ENCODE measurements at places on chromosomes 13 and 19.

- DNase-seq = peak; percentile 14
Measured at GRCh38 chr19:37907735-37908455, 887 bp downstream of the SIPA1L3 start.

- DNase-seq = no peak
Measured at GRCh38 chr13:52808842-52809219, 39.6 kb downstream of the PCDH8 start.

GRCh38 chr13:28299916-28300315, 161.6 kb downstream of the PAN3 start:
- DNase-seq = no peak

DNA sequence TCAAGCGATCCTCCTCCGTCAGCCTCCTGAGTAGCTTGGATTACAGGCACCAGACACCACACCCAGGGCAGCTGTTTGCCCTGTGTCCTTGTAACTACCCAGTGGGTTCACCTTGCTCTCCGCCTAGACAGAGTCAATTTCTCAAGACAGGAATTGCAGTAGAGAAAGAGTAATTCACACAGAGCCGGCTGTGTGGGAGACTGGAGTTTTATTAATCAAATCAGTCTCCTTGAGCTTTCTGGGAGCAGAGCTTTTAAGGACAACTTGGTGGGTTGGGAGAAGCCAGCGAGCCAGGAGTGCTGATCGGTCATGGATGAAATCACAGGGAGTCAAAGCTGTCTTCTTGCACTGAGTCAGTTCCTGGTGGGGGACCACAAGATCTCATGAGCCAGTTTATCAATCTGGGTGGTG, 20.6 kb upstream of the ADGRE1 start:
- DNase-seq = no peak

GRCh38 chr13:102236830-102237229, 165.0 kb downstream of the FGF14 start:
- no peak for DNase-seq

- DNase-seq = no peak
Measured at GRCh38 chr13:73492811-73493210, 434.0 kb downstream of the KLF5 start.

- no peak for DNase-seq
Measured at GRCh38 chr19:5870986-5871394, 650 bp upstream of the FUT5 start.

- DNase-seq = no peak
Measured at GRCh38 chr13:111038887-111039286, 76.2 kb upstream of the ARHGEF7 start.

DNA sequence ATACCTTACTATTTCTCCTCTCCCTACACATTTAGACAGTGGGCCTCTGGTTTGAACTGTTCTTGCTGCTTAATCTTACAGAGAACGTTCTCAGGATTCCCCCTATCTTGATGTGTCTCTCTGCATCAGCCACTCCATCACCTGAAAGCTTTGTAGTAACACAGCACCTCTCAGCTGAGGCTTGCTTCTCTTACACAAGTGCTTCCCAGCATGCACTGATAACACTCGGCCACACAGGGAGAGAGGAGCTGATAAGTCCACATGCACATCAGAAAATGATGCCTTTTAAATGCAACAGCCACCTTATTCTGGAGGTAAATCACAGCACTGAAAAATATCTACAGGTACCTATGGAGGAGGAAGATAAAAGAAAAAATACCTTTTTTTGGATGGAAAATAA, 192.2 kb upstream of the TSHZ3 start:
- no peak for DNase-seq

GRCh38 chr19:48810151-48810550, 678 bp downstream of the BCAT2 start:
- no peak for DNase-seq

DNA sequence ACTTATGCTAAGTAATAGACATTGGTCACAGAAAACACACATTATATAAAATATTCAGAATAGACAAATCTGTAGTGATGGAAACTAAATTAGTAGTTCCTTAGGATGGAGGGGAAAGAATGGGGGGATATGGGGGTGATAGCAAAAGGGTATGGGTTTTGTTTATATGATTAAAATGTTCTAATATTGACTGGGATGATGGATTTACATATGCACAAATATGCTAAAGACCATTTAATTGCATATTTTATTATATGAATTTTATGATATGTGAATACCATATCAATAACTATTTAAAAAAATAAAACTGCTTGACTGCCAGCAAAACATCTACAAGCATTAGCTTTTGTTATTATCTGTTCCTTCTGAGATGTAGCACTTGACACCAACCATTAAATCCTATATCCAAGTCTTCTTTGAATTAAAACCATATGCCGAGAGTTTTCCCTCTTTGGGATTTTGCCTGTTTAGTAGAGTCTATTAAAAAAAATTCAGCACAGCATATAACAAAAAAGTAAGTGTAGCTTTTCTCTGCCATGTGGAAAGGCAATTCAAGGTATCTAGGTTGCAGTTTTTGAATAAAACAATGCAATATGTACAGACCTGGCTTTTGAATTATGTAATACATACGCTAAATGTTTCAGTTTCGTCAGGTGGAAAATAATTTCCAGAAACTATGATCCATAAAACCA, 2584.1 kb upstream of the PCDH20 start:
- no peak for DNase-seq

GRCh38 chr19:35733180-35734125, 8.8 kb downstream of the IGFLR1 start:
- no peak for DNase-seq

GRCh38 chr13:41742917-41743552, 217.9 kb downstream of the VWA8 start:
- no peak for DNase-seq

DNA sequence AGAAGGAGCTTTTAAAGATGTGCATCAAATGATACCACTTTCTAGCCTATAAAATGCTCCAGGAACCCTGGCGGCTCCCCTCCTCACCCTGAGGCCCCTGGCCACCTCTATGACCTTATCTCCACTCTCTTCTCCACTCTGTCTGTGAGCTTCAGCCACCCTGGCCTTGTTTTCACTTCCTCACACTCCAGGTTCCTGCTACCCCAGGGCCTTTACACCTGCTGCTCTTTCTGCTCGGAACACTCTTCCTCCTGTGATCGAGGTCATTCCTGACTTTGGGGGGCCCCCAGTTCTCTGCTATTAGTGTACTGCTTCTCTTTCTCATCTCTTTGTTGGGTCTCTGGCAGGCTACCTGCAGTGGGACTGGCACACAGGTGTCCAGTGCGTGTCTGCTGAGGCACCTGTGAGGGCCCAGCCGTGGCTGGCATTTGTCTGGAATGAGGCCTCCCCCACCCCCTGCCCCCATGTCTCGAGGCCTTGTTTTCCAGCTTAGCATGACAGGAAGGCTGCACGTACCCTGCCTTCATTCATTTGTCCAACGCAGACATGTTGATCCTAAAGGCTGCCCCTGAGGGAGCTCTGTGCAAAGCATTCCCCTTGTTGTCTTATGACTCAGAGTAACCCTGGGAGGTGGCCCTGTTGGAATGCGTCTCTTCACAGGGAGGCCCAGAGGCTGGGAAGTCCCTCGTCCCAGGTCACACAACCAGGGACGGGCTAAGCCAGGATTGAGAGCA, 2.3 kb downstream of the DDA1 start:
- DNase-seq = no peak

GRCh38 chr13:48630773-48631172, 23.0 kb upstream of the CYSLTR2 start:
- DNase-seq = no peak

GRCh38 chr13:110484290-110485048, 77.1 kb downstream of the RAB20 start:
- DNase-seq = no peak

DNA sequence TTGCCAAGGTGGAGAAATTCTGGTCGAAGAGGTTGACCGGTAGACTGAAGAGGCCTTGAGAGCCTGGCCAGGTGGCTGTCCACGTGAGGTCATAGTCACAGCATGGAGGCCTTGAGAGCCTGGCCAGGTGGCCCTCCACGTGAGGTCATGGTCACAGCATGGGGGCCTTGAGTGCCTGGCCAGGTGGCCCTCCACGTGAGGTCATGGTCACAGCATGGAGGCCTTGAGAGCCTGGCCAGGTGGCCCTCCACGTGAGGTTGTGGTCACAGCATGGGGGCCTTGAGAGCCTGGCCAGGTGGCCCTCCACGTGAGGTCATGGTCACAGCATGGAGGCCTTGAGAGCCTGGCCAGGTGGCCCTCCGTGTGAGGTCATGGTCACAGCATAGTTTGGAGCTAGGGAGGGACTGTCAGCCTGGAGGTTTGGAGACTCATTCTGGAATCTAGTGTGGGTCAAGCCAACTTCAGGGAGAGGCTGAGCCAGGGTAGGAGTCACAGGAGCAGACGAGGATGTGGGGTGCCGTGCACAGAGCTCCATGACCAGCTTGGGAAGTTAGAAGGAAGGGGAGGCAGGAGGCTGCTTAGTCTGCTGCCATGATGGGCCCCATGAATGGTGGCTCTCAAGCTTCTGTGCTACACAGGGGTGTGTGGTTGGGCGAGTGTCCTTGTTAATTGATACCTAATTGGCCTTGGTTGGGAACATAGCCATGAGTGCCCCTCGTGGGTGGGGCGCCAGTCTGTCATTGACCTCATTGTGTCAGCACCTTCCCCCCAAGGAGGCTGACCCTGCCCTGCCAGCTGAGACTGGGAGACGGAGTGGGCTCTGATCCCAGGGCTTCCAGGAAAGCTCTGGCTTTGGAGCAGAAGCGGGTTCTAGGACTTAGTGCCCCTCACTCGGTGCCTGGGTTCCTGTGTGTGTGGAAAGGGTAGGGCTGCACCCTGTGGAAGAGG, 4.0 kb downstream of the LENG9 start:
- no peak for DNase-seq

- DNase-seq = no peak
Measured at GRCh38 chr13:78602561-78603239, 652 bp downstream of the POU4F1 start.

- peak; percentile 38 for DNase-seq
Measured at GRCh38 chr19:40576151-40576584, 505 bp upstream of the SHKBP1 start.

DNA sequence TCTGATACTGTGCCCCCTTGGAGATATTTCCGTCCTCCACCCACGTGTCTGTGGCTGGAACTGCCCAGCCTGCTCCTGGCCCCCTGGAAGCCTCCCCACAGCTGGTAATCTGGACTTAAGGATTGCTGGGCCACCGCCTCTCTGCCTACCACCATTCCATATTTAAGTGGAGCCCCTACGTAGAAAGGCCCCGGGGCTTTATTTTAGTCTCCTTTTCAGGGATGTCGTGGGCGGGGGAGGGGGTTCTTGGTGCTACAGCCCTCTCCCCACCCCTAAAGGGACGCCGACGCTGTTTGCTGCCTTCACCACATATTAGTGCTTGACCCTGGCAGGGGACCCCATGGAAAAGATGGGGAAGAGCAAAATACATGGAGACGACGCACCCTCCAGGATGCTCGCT, 2.7 kb upstream of the NOP53 start:
- DNase-seq = no peak

DNA sequence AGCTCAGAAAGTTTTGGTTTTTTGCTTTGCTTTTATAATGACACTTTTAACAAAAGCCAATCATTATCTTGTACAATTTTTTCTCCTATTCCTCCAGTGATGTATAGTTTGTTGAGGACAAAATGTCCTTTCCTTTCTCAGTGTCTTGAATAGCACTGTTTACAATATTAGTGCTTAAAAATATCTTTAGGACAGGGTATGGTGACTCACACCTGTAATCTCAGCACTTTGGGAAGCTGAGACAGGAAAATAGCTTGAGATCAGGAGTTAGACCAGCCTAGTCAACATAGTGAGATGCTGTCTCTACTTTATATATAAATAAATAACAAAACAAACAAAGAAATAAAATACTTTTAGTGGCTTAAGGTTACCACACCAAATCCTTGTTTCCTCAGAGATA, 41.9 kb downstream of the SPRY2 start:
- no peak for DNase-seq

DNA sequence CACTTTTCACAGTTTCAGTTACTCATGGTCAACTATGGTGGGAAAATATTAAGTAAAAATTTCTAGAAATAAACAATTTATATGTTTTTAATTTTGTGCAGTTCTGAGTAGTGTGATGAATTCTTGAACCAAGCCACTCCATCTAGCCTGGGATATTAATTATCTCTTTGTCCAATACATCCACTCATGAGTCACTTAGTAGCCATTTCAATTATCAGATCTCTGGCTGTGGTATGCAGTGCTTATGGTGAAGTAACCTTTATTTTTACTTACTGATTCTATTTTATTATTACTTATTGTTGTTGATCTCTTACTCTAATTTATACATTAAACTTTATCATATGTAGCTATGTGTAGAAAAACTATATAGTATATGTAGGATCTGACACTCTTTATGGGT, 128.9 kb upstream of the KLHL1 start:
- no peak for DNase-seq

GRCh38 chr13:65188721-65189120, 2041.4 kb downstream of the PCDH9 start:
- DNase-seq = no peak

DNA sequence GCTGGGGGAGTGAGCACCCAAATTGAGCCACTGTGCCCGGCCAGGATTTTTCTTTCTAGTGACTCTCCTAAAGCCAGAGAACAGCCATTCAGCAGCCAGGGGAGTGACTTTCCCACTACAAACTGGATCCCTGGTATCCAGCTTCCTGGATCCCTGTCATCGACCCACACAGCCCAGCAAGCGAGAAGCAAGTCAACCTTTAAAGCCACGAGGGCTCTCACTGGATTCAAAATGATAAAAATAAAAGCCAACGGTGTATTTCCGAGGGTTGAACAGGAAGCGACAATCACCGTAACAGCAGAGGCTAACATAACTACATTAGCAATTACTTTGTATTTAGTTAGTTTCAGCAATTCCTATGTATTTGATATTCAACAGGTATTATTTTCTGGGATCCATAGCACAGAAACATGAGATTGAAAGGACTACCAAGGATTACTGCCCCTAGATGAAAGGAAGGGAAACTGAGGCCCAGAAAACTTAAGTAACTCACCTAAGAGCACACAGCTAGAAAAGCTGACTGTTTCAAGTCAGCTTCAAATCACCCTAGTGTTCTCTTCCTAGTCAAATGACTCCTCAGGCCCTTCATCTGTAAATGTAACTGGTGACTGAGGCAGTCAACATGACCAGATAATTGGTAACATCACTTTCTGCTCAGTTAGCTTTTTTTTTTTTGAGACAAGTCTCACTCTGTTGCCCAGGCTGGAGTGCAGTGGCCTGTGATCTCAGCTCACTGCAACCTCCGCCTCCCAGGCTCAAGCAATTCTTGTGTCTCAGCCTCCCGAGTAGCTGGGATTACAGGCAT, 2.7 kb downstream of the RFX1 start:
- DNase-seq = no peak

DNA sequence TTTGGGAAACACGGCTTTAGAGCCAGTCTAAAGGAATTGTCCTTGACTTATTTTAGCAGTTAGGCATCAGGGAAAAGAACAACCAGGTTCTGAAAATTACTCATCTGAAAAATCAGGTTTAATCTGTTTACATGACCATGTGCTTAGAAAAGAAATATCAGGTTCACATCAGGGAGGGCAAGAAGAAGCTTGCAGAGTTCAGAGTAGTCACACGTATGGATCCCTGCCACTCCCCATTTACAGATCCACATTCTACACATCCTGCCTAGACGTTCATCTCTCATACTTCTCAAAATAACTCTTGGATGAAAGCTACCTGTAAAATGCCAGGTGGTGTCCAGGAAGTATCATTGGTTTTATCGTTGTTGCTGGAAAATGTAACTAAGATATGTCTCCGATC, 14.0 kb upstream of the PHF11 start:
- DNase-seq = no peak

GRCh38 chr19:4534836-4535658, at the start of gene PLIN5:
Gene PLIN5, minus strand, starts transcription at chr19:4535224. Its CDS starts 1,150 bp downstream, at chr19:4534074.
- peak; percentile 82 for DNase-seq

- no peak for DNase-seq
Measured at GRCh38 chr19:50909240-50910070, 1.7 kb downstream of the KLK4 start.
